NCI-H460 (cell line): ENCODE measurements at places on chromosomes 12 and 14.

DNA sequence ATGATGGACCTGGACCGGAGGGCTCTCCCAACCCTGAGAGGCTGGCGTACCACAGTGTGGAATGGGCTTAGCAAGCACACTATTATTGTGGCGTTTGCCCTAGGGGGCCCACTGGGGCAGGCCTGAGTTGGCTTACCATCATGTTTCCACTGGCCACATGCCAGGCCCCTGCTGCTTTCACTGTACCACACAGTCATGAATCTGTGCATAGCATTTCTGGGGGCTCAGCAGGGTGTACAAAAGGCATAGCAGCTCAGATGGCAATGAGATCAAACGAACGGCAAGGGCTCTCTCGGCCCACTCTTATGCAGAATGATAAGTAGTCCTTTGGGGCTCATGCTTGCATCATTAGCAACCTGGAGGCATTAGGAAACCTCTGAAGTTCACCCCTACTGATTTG is 137.0 kb upstream of the HIF1A start:
- DNase-seq = no peak

DNA sequence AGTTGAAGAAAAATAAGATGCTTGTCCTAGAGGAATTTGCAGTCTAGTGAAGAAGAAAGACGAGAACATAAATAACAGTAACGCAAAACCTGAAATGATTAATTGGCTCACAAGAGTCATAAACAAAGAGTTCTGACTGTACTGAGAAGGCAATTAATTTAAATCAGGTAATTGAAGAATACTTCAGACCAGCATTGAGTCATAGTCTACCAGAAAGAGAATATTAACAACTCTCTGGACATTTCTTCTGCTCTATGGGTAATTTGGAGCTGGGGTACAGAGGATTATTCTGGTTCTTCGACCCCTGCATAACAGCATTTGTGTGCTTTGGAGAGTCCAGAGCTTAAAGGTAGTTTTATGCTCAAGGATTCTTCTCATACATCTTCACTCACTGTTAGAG is 390.3 kb upstream of the DCN start:
- no peak for DNase-seq

DNA sequence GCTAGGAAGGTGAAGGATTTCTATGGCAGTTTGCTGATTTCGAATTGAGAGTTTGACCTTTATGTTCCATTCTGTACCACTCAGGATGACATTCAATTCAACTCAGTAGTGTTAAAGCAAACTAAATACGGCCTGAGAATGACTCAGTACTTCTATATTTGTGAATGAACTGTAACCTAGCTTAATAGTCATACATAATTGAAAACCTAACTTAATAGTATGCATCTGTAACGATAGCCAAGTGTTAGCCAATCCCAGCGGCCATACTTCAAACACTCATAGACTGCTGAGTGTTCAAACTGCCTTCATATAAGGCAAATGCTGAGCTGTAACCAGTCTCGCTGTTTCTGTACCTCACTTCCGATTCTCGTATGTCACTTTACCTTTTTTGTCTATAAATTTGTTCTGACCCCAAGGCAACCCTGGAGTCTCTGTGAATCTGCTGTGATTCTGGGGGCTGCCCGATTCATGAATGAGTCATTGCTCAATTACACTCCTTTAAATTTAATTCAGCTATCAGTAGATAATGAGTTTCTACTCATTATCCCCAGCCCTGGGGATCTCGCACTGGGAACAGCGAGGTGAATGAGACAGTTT is 98.5 kb upstream of the SLC24A4 start:
- DNase-seq = peak; percentile 42

DNA sequence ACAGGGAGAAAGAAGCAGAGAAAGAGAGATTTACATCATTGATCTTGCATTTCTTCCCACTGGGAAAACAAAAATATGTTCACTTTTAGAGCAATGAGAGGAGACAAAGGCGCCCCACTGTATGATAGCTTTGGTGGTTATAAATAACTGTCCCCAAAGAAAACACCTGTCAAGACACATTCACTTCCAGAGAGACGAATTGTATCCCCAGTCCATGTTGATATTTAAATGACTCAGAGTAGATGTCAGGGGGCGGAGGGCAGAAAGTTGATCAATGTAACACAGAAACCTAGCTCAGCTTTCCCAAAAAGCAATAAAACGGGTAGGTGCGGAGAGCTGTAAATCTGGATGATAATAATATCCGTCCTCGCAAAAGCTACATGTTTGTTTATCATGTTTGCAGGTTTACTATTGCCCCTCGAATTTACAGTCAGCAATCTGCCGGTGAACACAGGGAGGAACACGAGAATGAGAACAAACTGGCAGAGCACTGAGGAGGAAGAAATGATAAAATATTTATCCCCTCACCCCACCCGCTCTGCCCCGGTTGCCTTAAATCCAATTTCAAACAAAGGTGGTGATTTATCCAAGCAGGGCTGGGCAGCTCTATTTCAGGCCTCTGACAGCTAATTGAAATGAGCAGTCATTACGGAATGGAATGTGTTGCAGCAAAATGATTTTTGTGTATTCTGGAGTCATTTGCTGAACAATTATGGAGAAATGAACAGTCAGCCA is 84.4 kb downstream of the CMKLR1 start:
- no peak for DNase-seq

- DNase-seq = no peak
Observed at GRCh38 chr12:75047885-75048525, 161.6 kb downstream of the KCNC2 start.

- no peak for DNase-seq
Observed at GRCh38 chr12:92530706-92531105, 172.1 kb upstream of the PLEKHG7 start.

GRCh38 chr12:121110211-121110940 is 22.3 kb upstream of the P2RX7 start:
- DNase-seq = peak; percentile 68

- peak; percentile 88 for DNase-seq
Observed at GRCh38 chr12:124512667-124513296, 54.6 kb downstream of the NCOR2 start.

DNA sequence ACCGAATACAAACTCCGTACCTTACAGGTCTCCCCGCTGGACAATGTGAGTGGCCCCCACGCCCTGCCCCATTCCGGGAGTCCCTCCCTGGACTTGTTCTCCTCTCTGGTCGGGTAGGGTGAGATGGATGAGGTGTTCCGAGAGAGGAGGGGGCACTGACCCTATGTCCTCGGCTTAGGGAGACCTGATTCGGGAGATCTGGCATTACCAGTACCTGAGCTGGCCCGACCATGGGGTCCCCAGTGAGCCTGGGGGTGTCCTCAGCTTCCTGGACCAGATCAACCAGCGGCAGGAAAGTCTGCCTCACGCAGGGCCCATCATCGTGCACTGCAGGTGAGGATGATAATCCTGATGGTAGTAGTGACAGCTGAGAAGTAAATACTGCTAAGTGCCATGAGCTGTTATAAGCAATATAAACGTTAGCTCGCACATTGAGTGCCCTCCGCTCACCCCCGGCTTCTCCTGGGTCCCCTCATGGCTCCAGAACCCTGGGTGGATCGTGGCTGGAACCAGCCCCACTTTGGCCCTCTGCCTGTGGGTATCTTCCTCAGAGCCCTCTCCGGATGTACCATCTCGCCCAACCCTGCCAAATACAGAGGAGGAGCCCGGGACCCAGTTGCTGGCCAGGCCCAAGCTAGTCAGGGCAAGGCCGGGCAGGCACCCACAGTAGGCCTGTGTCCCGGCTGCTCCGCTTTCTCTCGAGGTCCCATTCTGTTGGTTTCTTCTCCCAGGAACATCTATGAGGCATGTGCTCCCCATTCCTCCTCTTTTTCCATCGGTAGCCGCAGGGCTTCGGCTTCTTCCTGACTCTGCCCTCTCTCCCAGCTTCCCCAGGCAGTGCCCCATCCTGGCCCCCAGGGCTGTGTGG is 6.8 kb downstream of the PTPN6 start:
- no peak for DNase-seq

- no peak for DNase-seq
Observed at GRCh38 chr14:33451211-33451610, 499.7 kb downstream of the EGLN3 start.

- peak; percentile 21 for DNase-seq
Observed at GRCh38 chr12:63294327-63294632, 143.3 kb upstream of the AVPR1A start.

GRCh38 chr12:28958553-28959195 is 190.4 kb upstream of the FAR2 start:
- DNase-seq = no peak

DNA sequence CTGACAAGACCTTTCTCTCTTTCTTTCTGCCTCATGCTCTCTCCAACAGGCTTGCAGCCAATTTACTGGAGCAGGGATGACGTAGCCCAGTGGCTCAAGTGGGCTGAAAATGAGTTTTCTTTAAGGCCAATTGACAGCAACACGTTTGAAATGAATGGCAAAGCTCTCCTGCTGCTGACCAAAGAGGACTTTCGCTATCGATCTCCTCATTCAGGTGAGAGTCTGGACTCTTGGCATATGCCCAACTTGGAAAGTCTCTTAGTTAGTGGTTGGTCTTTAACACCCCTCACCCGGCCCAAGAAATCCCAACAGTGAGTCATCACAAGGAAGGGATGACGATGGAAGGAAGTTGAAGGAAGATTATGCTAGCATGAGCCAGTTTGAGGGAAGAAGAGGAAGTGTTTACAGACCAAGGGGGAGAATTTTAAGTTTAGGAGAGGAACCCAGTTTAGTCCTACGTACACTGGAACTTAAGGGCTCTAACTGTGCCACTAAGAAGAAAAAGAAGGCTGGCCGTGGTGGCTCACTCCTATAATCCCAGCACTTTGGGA is 189.7 kb downstream of the ETV6 start:
- no peak for DNase-seq

DNA sequence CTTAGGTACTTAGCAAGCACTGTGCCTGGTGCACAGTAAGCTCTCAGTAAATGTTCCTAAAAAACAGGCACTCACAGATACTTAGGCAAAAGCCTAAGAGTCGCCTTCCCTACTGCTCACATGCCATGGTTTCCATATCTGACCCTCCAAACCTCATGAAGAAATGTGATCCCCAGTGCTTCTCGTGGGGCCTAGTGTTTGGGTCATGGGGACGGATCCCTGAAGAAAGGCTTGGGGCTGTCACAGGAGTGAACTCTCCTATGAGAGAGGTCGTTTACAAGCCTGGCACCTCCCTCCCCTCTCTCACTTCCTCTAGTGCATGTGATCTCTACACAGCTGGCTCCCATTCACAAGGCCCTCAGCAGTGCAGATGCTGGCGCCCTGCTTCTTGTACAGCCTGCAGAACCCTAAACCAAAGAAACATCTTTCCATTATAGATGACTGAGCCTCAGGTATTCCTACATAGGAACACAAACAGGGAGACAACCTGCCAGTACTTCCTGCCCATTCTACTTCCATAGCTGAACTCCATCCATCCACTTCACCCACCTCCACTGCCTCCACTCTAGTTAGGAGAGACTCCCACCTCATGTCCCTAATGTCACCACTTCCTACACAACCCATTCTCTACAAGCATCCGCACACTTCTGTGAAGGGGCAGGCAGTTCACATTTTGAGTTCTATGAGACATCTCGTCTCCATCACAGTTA is 2.9 kb downstream of the SLC15A4 start:
- no peak for DNase-seq

- no peak for DNase-seq
Observed at GRCh38 chr12:116916122-116916521, 5.4 kb downstream of the FBXW8 start.

GRCh38 chr14:101828046-101828445 is 66.5 kb downstream of the PPP2R5C start:
- DNase-seq = no peak

DNA sequence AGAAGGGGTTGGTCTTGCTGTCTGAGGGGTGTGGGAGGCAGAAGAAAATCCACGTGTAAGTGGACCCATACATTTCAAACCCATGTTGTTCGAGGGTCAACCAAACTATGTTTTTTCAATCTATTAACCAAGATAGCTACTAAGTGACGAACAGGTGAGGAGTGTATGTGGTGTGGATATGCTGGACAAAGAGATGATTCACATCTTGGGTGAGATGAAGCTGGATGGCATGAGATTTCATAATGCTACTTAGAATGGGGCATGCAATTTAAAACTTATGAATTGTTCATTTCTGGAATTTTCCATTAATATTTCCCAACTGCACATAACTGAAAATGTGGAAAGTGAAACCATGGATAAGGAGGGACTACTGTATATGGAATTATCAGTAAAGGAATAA is 17.9 kb upstream of the KTN1 start:
- no peak for DNase-seq

GRCh38 chr12:8784290-8784888 is 38.0 kb upstream of the A2ML1 start:
- no peak for DNase-seq

- DNase-seq = no peak
Observed at GRCh38 chr14:88247228-88247627, 75.8 kb downstream of the KCNK10 start.

GRCh38 chr12:34605510-34605887 is 583.2 kb downstream of the ALG10 start:
- no peak for DNase-seq

DNA sequence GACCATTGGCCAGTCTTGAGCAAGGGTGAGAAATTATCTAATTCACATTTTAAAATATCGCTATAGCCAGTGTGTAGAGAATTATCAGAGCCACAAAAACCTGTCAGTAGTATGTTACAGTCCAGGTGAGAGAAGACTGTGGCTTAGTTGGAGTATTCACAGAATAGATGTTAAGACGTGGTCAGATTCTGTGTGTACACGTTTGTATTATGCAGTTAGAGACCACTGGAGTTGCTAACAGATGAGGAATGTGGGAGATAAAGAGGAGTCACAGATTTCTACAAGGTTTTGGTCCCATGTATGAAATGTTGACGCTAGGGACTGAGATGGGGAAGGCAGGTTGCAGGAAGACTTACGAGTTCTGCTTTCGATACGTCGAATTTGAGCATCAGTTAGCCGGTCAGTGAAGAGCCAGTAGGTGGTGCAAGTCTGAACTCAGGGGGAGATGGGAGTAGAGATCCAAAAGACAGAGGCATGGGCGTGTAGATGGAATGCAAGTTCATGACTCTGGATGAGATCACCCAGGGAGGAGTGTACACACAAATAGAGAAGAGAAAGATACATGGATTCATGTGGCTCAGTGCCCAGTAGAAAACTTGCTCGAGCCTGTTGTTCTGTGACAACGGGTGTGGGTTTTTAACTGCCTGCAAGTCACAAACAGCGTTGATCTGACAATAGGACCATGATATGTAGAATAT is 114.8 kb upstream of the FLRT2 start:
- DNase-seq = peak; percentile 97

DNA sequence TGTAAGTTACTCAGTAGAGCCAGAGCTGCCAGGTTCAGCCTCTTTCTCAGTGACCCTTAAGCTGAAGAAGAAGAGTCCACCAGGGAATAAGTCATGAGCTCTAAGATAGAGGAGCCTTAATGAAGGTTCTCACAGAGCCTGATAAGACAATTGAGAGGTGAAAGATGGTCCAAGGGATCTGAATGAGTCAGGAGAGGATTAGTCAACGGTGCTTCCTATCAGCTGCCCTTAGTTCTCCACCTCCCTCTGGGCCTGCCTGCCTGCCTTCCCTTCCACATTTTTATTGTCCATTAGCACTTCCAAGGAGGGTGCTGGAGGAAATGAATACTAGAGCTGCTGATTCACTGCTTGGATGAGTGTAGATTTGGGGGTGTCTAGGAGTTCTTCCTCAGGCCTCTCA is 161.7 kb upstream of the RMST start:
- no peak for DNase-seq

- DNase-seq = no peak
Observed at GRCh38 chr12:76864791-76865400, 13.9 kb downstream of the CSRP2 start.
